ENCODE measurements at places on chromosomes 4 and X.
A peak's percentile ranks its signal among the peaks of the same experiment; 100 is the strongest.

- no peak for DNase-seq
These were observed 706.6 kb upstream of the EPHA5 start for GRCh38 chr4:66376921-66377320.

GRCh38 chr4:136302566-136302965 is 1229.7 kb downstream of the PCDH18 start:
- DNase-seq: no peak

GRCh38 chr4:89700766-89701423 is 136.1 kb downstream of the SNCA start:
- no peak for DNase-seq

GRCh38 chr4:177455561-177455970 is 13.3 kb upstream of the AGA start:
- no peak for DNase-seq

DNA sequence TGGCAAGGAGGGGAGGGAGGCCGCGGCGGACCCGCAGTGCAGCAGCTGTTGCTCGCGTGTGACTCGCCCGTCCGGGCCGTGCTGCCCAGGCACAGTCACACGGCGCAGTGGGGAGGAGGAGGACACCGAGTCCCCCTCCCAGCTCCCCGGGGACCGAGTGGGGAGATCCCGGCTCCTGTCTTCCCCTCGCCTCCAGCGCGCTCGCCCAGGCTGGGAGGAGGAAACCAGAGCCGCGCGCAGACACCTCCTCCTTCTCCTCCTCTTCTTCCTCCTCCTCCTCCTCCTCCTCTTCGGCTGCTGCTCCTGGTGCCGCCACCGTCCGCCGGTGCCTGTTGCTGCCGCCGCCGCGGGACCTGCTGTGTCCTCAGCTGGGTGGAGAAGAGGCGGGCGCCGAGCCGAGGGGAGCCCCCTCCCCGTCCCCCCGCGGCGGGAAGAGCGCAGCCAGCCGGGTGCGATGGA is at the start of gene TBC1D1:
Gene TBC1D1, plus strand, starts transcription at position 284 of the 459 bp plus-strand sequence. CDS start 11,012 bp downstream, outside the sequence.
- peak; percentile 14 for DNase-seq

DNA sequence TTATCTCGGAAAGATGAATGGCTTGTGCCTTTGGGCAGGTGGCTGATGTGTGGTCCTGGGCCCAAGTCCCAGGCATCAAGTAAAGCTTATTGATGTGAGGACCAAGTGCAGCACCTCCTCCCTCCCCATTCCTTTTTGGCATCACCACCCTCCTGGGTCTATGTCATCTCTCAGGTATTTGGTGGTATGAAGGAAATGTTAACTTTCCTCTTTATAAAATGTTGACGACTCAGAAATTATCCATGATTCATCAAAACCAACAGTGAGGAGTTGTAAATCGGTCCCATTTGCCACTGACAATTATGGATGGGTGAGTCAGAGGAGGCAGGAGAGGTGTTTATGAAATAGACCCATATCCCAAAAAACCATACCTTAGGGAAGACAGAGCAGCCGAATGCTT is 229.4 kb upstream of the GATB start:
- DNase-seq: no peak

DNA sequence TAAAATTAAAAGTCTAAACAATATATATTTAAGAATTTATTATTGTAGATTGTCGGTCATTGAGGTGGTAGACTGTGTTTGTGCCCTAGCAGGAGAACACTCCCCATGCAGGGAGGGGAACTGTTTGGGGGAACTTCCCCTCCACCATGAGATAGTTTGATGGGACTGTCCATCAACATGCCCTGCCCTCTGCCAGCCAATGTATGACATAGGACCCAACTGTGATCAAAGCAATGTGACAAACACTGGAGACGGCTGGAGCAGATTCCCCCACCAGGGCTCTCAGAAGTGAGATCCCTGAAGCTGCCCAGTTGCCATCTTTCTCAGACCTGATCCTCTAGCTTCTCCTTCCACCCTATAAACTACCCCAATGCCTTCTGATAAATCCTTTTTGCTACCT is 44.9 kb downstream of the SH3KBP1 start:
- DNase-seq: no peak

GRCh38 chrX:118396113-118396512 is 50.2 kb downstream of the WDR44 start:
- no peak for DNase-seq

- DNase-seq: no peak
These were observed 64.1 kb downstream of the PARM1 start for GRCh38 chr4:74996996-74997395.

GRCh38 chrX:70437921-70438665 is 6.5 kb upstream of the DLG3 start:
- DNase-seq: no peak

DNA sequence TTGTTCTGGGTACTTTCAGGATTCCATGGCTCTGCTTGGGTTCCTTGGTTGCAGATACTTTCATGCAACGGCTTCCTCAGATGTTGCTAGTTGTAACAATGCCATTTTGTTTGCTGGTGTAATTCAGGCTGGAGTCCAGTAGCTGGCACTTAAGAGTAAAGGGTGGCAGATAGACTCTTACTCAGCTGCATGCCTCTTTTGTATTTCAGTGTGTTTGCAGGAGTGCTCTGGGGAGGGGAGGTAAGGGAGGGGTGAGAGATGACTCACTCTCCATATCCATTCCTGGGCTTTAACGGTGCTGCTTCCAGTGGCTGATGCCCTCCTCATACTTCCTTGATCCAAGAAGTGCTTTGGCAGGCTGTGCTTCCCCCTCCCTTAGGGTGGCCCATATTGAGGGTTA is 155.2 kb downstream of the ZNF330 start:
- DNase-seq: no peak

DNA sequence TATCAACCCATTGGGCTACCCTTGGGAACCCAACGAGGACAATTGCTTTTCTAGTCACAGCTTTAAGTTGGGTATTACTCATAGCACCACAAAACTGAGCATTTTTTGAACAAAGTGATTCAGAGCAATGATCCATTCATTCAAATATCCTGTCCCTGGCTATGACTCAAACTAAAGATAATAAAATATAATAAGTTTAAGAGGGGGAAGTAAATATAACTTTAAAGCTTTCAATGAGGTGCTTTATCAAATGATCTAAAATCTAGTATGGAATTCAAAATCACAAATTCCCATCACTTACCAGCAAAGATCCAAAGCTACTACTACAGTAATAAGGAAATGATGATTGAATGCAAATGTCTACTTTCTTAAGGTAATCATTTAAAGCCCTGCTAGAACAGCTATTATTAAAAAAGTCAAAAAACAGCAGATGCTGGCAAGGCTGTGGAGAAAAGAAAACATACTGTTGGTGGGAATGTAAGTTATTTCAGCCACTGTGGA is 39.8 kb upstream of the S100G start:
- no peak for DNase-seq

DNA sequence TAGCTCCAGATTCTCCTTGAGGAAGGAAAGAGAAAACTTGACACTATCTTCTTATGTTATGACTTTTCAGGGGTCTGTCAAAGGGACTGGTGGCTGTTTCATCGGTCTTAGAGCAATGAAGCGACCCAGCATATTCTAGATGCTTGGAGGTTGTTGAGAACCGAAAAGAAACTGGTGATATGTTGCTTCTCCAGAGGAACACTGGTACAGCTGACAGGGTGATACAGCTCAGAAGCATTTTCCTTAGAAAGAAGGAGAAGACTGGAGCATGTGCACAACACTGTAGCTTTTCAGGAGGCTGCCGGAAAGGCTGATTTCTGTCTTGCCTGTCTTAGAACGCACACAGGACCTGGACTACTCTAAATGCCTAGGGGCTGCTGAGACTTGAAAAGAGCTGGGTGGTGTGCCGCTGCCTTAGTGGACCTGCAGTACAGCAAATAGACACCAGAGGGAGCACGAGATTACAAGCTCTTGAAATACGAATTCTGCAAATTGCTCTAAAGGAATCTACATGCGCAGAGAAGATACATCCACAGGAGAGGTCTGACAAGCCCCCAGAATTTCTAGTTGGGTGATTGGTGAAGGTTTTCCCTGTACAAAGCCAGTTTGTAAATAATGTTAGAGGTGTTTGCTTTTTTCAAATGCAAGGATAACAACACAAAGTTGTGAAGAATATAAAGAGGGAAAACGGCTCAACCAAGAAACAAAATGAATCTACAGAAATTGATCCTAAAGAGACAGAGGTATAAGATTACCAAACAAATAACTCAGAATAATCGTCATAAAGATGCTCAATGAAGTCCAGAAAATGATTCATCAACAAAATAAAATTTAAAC is 223.1 kb upstream of the DMD start:
- DNase-seq: no peak

DNA sequence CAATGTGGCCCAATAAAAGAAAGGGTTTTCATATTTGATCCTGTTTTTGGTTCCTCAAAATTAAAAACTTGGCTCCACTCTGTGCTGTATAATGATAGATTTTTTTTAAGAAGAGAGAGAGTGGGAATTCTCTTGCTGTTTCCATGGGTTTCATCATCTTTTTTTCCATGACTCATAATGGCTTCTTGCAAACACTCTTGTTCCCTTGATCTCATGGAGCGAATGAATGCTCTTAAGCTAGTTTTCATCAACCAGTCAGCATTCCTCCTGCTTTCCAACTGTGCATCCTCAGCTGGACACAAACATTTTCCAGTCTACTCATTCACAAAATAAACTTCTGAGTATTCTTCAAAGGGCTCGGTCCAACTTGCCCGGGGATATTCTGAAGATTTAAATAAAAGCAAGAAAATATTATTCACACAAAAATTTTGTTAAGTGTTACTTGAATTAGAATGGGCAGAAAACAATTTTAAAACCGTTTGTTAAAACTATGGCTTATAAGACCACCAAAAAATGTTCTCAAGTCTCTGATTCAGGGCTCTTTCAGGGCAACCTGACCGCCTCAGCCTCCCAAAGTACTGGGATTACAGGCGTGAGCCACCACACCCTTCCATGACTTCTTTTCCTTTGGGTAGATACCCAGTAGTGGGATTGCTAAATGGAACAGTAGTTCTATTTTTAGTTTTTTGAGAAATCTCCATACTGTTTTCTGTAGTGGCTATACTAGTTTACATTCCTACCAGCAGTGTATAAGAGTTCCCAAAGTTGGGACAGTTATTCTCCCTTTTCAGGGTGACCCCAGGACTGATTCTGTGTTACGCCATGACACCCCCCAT is 64.7 kb downstream of the TMEM156 start:
- no peak for DNase-seq

GRCh38 chr4:185693548-185694215 is 118.3 kb downstream of the SORBS2 start:
- no peak for DNase-seq

DNA sequence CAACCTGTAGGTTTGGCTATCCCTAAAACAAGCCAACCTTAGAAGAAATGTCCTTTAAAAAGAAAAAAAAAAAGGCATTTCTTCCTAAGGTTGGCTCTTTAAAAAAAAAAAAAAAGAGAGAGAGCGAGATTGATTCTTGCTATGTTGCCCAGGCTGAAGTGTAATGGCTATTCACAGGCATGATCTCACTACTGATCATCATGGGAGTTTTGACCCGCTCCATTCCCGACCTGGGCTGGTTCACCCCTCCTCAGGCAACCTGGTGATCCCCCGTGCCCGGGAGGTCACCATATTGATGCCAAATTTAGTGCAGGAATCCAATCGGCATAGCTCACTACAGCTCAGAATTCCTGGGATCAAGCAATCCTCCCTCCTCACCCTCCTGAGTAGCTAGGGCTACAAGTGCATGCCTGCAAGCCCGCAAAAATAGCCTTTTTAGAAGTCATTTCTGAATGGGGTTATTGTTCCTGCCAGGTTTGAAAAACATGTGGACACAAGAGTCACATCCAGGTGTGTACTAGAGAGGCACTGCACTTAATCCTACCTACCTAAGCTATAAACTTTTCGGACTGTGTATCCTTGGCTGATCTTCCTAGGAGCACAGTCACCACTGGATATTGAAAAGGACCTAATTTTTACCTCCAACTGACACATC is 61.4 kb upstream of the ZCCHC13 start:
- no peak for DNase-seq

DNA sequence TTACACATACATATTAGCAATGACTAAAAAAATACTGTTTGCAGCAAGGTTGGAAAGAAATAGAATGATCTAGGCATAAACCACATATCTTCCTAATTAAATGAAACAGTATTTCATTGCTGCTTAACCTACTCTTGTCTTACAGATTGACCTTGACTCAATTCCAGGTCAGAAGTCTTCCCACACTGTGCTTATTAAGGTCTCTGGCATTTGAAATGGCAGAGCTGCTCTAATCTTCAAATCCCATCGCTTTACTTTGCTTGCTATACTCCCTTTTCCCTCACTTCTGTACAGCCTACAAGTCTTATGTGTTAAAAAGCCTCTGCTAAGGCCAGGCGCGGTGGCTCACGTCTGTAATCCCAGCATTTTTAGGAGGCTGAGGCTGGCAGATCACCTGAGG is 424.5 kb downstream of the RPA4 start:
- DNase-seq: no peak

GRCh38 chr4:41835321-41835995 is 86.9 kb upstream of the PHOX2B start:
- DNase-seq: no peak
